Pulmonary artery endothelial cell (primary cell): ENCODE measurements at places on chromosomes 7 and 10. TPM values are rescaled to one million over a fixed set of nuclear protein-coding genes. Genes with fewer than 3 reads are reported as not detected.

OLAH gene
- total RNA-seq, result 0.14 TPM in 1 of 2 replicates, not detected in the other

GRCh38 chr10:33492701-33493345 lies 158.4 kb upstream of the NRP1 start:
- DNase-seq, result no peak

DNA sequence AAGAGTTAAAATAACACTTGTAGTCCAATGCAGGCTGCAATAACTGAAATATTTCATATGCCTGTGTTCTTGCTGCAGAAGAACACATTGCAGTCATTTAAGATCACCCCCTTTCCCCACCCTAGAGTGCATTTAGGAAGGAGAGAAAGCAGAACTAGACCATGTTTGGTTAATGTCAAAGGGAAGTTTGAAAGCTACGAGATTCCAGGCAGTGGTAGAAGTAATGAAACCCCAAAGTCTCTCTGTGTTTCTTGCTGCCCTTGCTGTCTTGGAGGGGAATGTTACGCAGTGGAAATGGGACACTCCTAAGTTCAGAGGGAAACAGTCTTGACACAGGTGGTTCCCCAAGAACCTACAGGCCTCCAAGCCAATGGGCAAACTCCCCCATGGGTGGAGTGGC lies 242.9 kb downstream of the PTEN start:
- DNase-seq, result no peak

DNA sequence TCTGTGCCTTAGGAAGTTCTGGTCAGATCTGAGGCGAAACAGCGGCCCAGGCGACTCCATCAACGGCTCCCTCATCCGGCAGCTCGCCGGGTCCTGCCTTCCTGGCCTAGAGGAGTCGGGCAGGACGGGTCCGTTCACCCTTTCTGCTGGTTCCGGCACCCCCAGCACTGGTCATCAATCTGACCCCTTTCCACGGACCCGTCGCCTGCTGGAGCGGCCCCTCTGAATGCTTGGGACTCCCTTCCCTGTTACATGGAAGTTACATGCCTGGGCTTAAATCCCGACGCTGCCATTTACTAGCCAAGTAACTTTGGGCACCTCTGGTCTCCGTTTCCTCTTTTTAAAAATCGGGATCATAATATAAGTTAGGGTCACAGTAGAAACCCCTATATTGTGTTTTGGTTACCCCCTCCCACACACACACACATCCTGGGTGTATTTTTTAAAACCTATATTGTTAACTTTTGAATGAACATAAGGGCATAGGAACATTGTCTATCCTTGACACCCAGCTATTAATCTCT lies 607 bp upstream of the GGCT start:
- DNase-seq, result no peak
